Stimulated activated CD4-positive, alpha-beta T cell treated with anti-CD3 and anti-CD28 coated beads, Interleukin-2, amount 100 ng/mL, for 4 hours (primary cell): ENCODE measurements at places on chromosomes 12 and 14.

- DNase-seq: no peak
Measured at GRCh38 chr12:32585680-32586079, 93.4 kb upstream of the DNM1L start.

DNA sequence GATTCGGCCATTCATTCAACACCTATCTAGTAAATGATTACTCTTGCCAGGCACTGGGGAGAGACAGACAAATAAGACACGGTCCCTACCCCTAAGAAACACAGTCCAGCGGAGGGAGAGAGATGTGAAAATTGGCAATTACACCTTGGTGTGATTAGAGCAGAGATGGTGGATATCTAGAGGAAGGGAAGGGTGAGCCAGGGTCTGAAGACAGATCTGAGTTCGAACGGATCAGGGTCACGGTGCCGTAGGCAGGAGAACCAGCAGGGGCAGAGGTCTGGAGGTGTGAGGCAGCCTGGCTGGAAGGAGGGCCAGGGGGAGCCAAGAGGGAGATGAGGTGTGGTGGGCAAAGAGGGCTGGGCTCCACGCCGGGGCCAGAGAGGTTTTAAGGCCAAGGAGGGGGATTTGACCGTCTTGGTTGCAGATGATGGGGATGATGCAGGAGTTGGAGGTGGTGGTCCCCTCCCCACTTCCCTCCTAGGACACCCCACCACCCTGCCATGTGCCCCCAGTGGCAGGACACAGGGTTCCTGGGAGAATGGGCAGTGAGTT is 27.1 kb downstream of the FAM222A start:
- DNase-seq: no peak

DNA sequence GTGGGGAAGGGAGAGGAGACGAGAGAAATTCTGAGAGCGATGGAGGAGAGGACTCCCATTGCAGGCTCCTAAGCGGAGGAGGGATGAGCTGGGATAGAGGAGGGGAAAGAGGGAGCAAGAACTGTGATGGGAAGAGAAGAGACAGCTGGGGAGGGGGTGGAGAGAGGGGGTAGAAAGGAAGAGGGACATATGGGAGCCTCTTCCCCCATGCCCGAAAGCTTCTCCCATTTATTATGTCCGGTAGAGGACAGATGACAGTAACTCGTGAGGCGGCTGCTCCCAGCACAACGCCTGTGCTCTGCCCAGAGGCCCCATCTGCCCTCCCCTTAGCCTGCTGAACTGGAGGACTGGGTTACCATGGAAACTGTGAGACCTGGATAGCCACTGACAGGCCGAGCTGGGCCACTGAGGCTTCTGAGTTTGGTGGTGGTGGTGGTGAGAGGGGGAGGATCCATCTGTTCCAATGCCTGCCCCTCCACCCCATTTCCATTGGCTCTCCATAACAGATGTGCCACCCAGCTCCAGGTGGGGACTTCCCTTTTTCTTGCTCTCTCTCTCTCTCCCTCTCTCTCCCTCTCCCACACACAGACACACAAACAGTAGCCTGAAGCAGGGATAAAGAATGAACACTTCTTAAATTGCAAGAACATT is 8.3 kb downstream of the CPNE6 start:
- DNase-seq: no peak

DNA sequence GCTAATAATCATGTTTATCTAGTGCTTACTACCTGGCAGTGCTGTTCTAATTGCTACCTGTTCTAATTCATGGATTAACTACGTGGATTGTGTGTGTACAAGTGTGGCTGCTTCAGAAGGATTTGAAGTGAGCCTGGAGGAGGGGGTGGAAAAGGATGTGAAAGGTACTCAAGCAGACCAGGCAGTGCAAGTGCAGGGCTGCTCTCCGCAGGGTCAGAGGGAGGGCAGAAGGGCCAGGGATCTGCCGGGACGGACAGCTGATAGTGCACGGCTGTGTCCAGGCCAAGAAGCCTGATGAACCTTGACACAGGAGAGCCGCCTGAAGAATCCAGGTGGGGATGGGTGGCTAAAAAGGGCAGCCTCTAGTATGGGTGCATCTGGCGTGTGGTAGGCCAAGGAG is 28.5 kb downstream of the PIWIL1 start:
- no peak for DNase-seq

DNA sequence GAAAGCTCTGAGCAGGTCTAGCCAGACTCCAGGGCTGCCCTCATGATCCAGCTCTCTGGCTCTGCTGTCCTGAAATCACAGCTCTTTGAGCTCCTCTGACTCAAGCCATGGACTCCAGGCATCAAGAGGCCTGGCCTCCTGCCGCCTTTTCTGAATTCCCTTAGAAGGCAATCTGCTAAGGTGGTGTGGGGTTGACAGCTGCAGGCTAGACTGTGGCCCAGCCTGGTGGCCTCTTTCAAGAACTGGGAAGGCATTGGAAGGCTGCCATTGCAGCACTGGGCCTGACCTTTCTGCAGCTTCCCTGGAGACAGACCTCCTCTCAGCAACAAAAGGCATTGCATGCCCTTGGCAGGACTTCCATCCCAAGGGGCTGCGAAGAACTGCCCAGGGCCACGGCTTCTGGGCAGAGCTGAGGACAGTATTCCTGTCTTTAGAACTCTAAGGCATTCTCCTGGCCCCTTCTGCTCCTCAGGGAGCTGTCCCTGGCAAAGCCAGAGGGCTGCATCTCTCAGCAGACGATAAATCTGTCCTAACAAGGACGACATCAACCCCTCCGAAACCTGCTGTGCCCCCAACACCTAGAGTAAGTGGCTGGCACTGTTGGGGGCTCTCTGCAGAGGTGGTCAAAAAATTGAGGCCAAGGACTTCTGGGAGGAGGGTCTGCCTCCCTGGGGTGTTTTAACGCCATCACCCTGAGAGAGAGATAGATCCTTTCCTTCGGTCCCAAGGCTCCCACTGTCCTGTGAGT is 115.6 kb downstream of the RBM19 start:
- DNase-seq: no peak

- no peak for DNase-seq
Measured at GRCh38 chr12:1479645-1480044, 114.7 kb downstream of the FBXL14 start.

GRCh38 chr12:18057051-18057450 is 32.9 kb downstream of the RERGL start:
- DNase-seq: no peak

GRCh38 chr12:130748786-130749185 is 32.7 kb upstream of the RIMBP2 start:
- DNase-seq: no peak

GRCh38 chr12:95623554-95624170 is 72.4 kb upstream of the USP44 start:
- DNase-seq: peak; percentile 2

GRCh38 chr14:102994689-102995088 is 62.7 kb downstream of the CDC42BPB start:
- no peak for DNase-seq

GRCh38 chr12:26691234-26691970 is 141.6 kb downstream of the ITPR2 start:
- no peak for DNase-seq

- DNase-seq: no peak
Measured at GRCh38 chr14:65981192-65981843, 504.9 kb upstream of the CCDC196 start.

DNA sequence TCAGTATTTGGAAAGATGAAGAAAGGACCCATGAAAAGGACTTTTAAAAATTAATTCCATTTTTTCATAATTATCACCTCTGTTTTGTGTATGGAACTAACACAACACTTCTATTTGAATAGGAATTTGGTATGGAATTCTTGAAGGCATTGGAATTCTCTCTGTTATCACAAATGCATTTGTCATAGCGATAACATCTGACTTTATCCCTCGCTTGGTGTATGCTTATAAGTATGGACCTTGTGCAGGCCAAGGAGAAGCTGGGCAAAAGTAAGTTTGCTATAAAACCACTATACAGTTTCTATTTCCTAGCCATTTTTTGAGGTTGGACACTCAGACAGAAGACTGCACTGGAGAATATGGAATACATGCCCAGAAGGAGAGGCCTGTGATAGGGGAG is 98.6 kb downstream of the SLC5A8 start:
- no peak for DNase-seq

DNA sequence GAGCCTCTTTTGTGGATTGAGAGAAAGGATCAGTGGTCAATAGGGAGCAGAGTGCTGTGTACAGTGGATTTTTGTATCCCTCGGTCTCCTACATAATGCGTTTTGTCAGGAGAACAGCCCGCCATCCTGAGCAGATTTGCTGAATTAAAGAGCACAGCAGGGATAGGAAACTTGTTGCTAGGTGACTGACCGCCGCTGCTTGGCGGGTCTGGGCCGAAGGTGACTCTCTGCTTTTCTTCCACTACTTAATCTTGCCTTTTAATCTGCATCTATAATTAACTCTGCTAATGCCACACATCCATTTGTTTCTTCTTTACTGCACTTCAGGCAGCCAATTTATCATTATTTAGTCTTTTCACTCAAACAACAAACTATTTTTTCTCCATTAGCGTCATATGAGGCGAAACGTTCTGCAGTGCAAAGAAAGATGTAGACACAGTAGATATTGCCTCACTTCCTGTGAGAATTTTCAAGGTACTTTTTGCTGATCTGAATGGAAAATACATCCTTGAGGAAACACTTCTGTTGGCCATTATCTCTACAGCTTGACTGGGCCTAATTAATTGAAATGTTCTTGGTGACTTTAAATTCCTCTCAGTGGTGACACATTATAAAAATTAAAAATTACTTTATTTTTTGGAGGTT is 108.0 kb downstream of the PPM1A start:
- no peak for DNase-seq

GRCh38 chr12:123127182-123127495 is 23.8 kb downstream of the PITPNM2 start:
- no peak for DNase-seq

GRCh38 chr12:10395390-10395998 is 5.7 kb upstream of the KLRK1 start:
- no peak for DNase-seq

GRCh38 chr12:587132-588023 is 75.9 kb downstream of the NINJ2 start:
- no peak for DNase-seq

DNA sequence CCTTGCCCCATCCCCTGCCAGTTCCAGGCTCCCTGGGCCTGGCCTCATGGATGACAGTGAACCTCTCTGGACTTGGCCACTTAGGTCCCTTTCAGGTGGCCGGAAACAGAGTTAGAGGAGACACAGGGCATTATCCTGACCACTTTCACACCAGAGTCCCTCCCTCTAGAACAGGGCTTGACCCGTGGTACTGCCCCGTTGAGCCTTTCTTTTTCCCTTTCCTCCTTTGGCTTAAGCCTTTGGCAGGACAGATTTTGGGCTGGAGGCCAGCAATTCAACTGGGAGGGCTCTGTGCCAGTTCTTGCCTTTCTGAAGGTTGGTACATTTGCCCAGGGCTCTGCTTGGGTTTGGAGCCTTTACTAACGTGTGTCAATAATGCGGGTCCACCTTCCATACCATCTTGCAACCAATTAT is 22.8 kb downstream of the TPCN1 start:
- no peak for DNase-seq

GRCh38 chr12:19200261-19200660 is 70.7 kb downstream of the PLEKHA5 start:
- no peak for DNase-seq

DNA sequence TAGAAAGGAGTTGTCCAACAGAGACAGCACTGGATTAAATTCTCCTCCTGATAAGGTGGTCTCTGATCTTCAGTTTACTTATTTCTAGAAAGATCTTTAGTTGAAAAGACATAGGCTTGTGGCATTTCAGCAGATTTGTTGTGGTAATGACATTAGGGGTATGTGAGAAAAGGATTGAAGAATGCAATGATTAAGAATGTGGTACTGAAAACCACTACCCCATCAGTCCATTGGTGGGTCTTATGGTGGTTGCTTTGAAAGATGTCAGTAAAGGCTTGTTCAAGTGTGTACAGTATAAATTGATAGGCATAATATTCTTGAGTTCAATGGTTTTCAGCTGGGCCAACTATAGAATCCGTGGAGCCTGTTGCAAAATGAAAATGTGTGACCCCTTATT is 10.8 kb downstream of the PPFIBP1 start:
- DNase-seq: no peak

- DNase-seq: no peak
Measured at GRCh38 chr12:45756666-45757065, 27.2 kb downstream of the ARID2 start.

- DNase-seq: no peak
Measured at GRCh38 chr14:58777541-58777979, 139.8 kb downstream of the DACT1 start.

DNA sequence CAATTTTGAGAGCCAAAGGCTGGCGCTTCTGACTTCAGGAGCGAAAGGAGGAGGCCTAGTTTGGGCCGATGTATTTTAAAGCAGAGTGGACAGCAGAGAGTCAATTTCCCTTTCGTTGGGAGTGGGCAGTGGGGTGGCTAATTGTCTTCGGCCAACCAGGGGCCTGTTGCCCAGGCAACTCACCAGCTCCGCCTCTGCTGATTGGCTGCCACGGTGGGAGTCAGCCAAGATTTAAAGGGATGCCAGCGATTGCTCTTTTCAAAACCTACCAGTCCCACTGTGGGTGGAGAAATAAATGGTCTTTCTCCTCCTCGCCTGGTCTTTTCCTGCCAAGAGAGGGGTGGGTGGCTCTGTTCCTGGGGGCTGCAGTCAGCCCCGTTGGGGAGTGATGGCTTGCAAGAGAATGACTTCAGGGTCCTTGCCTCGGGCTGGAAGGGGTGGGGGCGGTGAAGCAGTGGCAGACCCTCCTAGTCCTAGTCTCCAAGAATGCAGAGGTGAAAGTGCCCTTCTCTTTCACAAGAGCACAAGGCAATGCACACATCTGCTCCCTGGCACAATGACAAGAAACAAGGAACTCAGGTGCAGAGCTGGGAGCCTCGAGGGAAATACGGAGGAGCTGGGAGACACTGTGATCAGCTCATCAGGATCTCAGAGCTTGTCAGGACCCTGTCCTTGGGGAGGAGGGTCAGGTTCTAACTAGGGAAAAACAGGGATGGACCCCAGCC is 37.7 kb downstream of the RASAL1 start:
- no peak for DNase-seq

DNA sequence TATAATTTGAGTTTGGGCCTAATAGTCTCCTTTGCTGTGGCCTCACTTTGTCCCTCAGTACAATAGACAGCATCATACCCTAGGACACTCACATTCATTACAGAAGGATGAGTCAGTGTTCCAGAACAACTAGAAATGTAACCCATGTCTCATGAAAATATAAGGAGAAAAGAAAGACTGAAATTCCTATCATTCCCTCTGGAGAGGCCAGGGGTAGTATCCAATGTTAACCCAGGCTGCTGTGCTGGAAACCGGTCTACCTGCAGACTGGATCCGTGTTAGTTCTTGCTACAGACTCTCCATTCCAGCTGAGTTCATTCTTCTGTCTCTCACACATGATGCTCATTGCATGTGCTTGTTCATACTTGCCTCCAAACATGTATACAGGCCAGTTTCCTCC is 75.8 kb upstream of the HOXC13 start:
- DNase-seq: no peak
